ENCODE measurements at places on chromosomes 4 and X.

DNA sequence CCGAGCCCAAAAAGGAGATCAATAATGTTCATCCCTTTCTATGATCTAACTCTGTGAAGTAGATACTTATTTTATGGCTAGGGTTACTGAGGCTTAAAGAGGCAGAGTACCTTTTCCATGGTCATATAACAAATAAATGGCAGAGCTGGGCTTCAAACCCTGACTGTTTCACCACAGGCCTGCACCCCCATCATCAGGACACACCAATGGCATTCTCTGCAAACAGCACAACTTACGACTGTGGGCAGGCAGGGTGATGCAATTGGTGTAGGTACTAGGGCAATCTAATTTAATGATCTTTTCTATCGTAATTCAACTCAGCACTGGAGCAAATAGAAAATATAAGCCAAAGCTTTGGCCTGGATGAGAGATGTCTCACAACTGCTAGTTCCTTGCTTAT, 118.8 kb upstream of the CBR4 start:
- DNase-seq: no peak

- no peak for DNase-seq
These were observed 161.2 kb upstream of the AMOT start for GRCh38 chrX:113001836-113002235.

DNA sequence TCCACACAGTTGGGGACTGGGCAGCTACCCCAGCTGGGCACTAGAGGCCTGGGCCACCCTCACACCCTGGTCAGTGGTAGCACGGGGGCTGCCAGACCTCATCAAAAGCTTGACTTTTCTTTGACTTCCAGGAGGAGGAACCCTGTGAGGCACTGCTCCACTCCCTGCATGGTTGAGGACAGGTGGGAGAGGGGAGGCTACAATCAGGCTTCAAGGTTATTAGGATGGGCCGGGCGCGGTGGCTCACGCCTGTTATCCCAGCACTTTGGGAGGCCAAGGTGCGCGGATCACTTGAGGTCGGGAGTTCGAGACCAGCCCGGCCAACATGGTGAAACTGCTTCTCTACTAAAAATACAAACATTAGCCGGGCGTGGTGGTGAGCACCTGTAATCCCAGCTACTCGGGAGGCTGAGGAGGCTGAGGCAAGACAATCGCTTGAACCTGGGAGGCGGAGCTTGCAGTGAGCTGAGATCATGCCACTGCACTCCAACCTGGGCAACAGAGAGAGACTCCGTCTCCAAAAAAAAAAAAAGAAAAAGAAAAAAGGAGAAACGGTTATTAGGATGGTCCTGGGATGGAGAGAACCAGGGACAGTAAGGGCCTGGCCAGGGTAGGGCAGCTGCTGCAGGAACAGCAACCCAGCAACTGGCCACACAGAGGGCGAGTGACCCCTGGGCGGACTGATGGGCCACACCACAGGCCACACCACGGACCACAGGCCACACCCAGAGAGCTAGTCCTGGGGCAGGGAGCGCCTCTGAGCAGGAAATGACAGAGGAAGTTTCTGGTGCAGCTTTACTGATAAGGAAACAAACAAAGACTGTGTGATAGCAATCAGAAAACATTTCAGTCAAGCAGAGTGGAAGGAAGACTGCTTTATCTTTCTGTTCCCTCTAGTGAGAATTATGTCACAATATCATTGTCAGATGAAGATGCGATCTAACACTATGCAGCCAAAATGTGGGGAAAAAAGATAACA, 20.5 kb upstream of the OPN1LW start:
- no peak for DNase-seq

DNA sequence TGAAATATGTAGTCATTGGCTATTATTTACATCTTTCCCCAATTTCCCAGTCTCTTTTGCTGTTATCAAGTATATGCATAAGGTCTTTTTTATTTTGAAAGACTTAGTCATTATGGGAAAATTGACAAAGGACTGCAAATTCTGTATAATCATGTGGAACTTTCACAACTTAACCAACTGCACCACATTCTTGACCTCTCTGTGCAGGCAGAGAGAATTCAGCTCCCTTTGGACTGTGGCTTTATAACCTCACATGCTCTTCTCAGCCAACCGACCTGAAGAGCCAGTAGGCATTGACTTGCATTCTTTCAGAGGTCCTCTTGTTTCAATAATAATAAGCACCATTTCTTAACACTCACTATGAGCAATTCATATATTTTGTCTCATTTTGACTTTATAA, 66.9 kb downstream of the ANXA3 start:
- no peak for DNase-seq

DNA sequence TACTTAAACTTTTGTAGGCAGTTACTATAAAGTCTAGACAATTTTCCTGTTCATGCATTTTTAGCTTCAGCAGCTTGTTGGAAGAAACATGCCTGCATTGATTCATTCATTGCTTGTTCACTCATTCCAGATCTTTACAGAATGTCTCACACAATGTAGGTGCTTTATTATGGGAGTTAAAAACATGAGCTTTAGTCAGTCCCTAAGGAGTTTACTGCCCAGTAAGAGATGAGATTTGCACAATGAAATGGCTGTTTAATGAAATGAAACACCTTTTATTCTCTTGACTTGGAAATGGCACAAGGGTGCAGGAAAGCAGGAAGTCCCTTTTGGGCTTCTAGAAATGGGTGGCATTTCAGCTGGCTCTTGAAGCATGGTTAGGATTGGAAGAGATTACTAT, 2.9 kb downstream of the NOCT start:
- DNase-seq: no peak

GRCh38 chrX:12685541-12685940, 105.7 kb upstream of the PRPS2 start:
- DNase-seq: no peak

GRCh38 chrX:77820091-77820727, 34.2 kb upstream of the ATRX start:
- no peak for DNase-seq

DNA sequence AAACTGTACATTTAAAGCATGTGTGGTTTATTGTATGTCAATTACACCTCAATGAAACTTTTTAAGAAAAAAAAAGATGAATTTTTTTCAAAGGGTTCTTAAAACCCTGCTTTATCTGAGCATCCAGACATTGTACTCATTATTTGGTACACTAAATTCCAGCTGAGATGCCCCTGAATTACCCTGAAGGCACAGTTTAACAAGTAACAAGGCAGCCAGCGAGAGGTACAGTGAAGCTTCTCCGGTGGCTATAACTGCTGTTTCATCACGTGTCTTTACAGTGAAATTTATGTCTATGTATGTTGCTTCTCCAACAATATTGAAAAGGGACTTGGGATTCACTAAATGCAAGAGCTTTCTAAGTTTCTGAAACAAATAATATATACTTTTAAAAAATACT, 15.8 kb downstream of the SLC7A11 start:
- DNase-seq: no peak

- no peak for DNase-seq
These were observed at the start of gene HSPA4L for GRCh38 chr4:127782275-127783025. Gene HSPA4L (plus strand): TSS chr4:127782322. CDS start chr4:127782551, 229 bp downstream.

- DNase-seq: no peak
These were observed 221.4 kb downstream of the TACR3 start for GRCh38 chr4:103498161-103499070.

DNA sequence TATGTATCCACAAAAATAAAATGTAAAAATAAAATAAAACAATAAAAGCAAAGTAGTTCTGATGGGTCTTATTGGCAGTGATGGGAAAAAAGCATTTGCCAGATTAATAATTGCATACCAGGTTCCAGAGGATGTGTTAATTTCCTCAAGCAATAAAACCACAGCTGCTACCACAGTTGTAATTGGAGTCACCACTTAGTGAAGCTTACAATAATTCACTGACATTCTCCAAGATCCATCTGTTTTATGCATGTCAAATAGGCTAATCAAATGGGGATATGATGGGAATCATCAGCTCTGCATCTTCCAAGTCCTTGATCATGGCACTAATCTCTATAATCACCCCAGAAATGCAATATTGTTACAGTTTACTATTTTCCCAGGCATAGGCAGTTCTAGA, 123.5 kb upstream of the EMCN start:
- no peak for DNase-seq

DNA sequence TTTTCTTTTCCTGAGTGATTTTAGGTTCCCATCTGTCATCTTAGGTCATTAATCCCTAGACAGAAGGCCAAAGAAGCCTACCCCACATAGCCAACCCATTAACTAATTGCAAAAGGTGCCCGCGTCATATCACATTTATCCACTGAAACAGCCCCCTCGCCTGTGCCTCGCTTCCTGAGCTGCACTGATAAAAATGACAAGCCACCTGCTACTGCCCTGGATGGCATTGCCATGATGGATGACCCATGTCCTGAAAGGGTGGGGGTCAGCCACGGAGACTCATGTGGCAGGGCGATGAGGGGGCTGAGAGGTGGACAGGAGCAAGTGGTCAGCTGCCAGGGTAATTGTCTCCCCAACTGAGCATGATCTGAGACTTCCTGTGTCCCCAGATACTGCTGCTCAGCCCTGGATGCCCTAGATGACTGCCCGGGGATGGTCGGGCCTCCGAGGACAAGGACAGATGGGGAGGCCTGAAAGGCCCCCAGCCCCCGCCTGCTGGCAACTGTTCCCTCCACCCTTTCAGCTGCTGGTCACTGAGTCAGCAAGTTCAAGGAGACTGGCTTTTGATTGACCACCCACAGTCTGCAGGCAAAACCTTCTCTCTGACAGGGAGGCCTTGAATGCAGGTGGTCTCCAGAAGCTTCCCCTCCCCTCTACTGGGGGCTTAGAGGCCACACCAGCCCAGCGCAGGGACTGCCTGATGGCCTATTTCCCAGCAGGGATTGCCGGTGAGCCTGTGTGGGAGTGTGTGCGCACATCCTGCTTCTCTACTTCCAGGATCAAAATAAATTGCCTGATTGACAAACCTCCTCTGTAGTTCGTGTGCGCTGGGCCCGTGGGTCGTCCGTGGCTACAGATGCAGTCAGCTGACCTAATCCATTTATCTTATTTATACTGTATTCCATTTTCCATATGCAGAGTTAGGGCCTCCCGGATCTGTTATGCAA, 496.3 kb downstream of the BCOR start:
- no peak for DNase-seq

GRCh38 chrX:115174548-115174947, 14.7 kb upstream of the RBMXL3 start:
- DNase-seq: no peak

GRCh38 chr4:17072483-17072882, 174.0 kb upstream of the LDB2 start:
- DNase-seq: no peak

- peak; percentile 48 for DNase-seq
These were observed 6.8 kb upstream of the TCEANC start for GRCh38 chrX:13646154-13646549.

GRCh38 chr4:94370533-94371254, 28.1 kb upstream of the HPGDS start:
- DNase-seq: no peak

- no peak for DNase-seq
These were observed 65.4 kb downstream of the GPR82 start for GRCh38 chrX:41789374-41789773.

GRCh38 chrX:137548261-137548660, 17.7 kb upstream of the ZIC3 start:
- no peak for DNase-seq

- no peak for DNase-seq
These were observed 14.7 kb downstream of the SLIT2 start for GRCh38 chr4:20266215-20267082.

DNA sequence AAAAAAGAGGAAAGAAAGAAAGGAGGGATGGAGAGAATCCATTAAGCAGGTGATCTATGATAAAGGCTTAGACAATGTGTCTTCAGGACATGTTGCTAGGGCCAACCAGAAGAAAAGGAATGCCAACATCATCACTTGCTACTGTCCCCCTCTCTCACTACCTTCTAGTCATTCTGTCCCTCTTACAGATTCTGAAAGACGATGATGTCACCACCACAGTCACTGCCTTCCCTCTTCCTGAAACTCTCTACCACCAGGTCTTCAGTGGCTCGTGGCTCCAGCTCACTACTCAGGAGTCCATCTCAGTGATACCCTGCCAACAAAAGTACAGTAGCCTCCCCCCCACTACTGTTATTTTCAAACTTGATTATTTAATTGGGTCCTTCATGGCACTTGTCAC, 64.0 kb downstream of the KCNIP4 start:
- DNase-seq: no peak

- no peak for DNase-seq
These were observed 108.3 kb downstream of the AGTR2 start for GRCh38 chrX:116278826-116279225.

DNA sequence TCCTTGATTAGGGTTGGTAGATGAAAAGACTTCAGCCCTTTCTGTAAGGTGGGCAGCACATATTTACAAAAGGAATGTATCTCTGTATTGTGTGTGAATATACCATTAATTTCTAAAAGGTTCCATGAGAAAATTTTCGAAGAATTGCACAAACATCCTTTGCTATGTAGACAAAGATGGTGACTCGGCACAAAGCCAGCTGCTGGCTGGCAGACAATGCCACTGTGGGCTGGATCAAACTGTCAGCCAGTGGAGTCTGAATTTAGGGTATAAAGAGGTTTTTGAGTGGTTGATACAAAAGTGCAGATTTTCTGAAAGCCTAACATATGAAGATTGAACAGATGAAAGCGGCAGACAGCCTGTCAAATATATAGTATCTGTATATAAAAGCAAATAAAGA, 5.6 kb upstream of the TXK start:
- DNase-seq: no peak

DNA sequence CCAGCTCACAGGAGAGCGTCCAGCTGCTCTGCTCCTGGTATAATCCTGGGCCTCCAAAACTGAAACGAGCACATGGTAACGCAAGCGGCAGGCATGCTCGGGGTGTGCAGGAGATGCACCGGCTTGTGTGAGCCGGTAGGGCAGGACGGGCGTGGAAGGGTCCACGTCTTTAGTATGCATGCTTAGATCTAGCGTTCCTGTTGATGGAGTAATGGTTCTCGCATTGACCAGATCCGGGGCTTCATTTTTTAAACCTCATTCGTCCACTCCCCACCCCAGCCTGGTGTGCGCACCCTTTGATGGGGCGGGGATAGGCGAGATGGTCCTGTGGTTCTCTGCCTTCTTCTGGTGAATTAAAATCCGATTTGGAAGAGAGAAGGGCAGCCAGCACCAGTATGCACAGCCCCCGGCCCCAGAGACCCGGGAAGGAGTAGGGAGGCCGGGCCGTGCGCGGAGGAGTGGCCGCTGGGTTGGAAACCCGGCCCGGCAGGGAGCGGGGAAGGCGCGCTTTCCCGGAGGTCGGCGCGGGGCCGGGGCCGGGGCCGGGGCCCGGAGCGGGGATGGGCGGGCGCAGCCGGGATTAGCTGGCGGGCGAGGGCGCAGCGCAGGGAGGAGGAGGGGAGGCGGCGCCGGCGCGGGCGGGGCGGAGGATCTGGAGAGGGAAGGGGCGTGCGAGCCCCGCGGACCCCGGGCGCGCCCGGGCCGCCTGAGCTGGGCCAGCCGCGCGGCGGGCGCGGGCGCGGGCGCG, 39.9 kb downstream of the FAM149A start:
- DNase-seq: peak; percentile 69

GRCh38 chr4:17310269-17310652, 201.6 kb downstream of the QDPR start:
- DNase-seq: no peak

GRCh38 chr4:4880492-4880891, 21.0 kb downstream of the MSX1 start:
- no peak for DNase-seq

GRCh38 chr4:96835991-96836390, 996.1 kb downstream of the PDHA2 start:
- no peak for DNase-seq

GRCh38 chr4:83108101-83108861, 6.2 kb downstream of the PLAC8 start:
- DNase-seq: no peak
